ENCODE measurements at places on chromosomes 12 and 14.

- DNase-seq: no peak
Observed at GRCh38 chr12:31226639-31227038, 99.3 kb downstream of the SINHCAF start.

DNA sequence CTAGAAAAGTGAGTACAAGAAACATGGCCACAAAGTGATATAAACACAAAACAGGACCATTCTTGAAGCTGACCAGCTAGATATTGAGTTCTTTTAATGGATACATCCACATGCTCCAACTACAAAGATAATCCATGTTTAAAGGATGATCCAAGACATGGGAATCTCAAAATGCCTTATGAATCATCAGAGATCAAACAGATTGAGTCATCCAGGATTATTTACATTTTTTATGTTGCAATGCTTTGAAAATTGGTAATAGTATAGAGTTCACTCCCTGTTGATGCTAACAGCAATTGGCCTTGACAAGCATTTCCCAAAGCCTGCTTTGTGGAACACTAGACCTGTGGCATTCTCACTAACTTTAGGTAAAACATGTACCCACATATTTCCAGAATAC is 293.0 kb upstream of the TBX3 start:
- DNase-seq: no peak

GRCh38 chr14:30985796-30986195 is 39.7 kb upstream of the AP4S1 start:
- no peak for DNase-seq

- DNase-seq: no peak
Observed at GRCh38 chr12:25135531-25136154, 59.3 kb downstream of the DNAI7 start.

DNA sequence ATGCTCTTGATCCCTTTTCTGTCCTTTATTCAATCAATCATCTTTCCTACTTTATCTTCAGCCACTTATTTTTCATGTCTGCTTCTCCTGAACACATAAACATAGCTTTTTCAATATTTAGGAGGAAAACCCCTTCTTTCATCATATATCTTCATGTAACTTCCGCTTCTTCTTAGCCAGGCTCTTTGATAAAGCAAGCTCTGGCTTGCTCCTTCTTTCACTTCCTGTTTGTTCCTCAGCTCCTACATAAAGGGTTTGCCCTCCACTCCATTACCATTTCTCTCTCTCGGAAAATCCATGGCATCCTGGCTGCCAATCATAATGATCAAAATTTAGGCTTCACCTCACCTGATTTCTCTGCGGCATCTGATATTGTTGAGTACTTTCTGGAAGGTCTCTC is 33.7 kb upstream of the HELB start:
- no peak for DNase-seq

DNA sequence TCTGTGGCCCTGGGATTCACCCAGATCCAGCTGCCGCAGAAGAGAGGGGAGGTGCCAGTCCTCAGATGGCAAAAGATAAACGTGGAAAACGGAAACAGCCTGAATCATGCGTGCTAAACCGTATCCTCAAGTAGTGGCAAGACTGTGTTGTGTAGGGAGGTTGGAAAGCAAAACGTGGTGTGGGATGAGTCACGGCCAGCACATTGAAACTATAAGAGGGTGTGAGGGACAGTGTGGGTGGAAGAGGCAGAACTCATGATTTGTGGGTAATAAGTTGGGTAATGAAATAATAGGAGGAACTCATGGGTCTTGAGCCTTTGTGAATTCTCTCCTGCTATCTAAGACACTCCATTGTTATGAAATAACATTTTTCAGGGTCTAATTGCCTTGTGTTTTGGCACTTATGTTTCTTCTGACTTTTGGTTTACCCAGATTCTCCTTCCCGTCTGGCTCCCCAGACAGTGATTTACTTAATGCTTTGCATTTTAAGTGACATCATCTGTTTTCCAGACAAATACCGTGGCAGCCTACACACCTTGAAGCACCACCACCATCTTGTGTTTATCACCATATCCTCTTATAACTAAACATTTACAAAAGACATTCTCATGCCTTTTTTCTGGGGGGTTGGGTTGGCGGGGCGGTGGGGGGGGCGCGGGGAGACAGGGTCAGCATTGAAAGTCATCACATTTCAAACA is 62.3 kb upstream of the PTCSC3 start:
- DNase-seq: no peak

- DNase-seq: no peak
Observed at GRCh38 chr12:44465139-44465538, 411.0 kb downstream of the NELL2 start.

- DNase-seq: no peak
Observed at GRCh38 chr12:22729957-22730443, 105.0 kb downstream of the ETNK1 start.

- DNase-seq: no peak
Observed at GRCh38 chr12:74241341-74241740, 296.3 kb upstream of the ATXN7L3B start.

GRCh38 chr12:45879363-45879895 is 110.9 kb downstream of the SCAF11 start:
- no peak for DNase-seq

DNA sequence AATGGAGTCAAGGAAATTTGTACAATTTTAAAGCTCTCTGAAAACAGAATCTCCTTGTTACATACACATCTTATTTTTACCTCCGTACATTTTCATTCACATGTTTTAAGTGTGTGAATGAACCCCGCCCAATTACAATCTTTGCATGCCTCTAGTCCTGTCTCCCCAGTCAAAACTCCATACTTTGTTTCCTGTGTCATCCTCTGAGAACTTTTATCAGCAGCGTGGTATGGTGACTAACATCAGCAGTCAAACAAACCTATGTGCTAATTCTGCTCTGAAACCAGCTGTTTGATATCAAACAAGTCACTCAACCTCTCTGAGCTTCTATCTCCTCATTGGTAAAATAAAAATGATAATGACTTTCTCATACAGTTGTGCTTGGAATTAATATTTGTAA is 15.8 kb upstream of the ERGIC2 start:
- DNase-seq: no peak

DNA sequence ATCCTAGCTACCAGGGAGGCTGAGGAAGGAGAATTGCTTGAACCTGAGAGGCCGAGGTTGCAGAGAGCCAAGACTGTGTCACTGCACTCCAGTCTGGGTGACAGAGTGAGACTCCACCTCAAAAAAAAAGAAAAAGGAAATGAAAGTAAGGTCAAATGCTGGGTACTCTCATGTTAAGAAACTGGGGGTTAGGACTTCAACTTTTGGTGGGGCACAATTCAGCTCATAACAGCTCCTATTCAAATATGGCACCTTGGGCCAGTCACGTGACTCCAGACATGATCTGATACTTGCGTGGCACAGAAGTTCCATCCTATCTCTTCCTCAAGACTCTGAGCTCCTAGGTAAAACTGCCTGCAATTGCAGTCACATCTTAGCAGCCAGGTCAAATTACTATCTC is 142.7 kb downstream of the EGLN3 start:
- DNase-seq: no peak

DNA sequence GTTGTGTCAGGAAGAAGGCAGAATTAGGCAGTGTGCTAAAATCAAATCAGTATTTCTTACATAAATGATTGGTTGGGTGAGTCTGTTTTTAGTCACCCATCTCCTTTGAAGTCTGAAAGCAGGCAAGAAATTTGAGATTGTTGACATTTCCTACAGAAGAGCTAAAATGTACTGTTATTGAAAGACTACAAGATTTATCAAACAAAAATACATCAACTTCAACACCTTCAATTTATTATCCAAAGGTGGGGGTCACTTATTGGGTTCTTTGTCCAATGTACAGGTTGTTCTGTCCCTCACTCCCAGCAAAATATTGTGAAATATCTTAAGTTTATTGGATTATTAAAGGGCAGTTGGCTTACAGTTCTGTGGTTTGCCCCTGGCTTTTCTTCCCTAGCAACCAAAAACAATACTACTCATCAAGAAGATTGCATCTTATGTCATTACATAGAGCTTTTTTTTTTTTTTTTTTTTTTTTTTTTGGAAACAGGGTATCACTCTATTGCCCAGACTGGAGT is 20.6 kb upstream of the PKP2 start:
- DNase-seq: no peak

- DNase-seq: no peak
Observed at GRCh38 chr12:90504806-90505205, 450.2 kb downstream of the CCER1 start.

- DNase-seq: no peak
Observed at GRCh38 chr12:54146506-54147145, 42.2 kb downstream of the SMUG1 start.

- DNase-seq: no peak
Observed at GRCh38 chr14:69443296-69443805, 41.2 kb upstream of the PLEKHD1 start.

GRCh38 chr14:104874110-104874531 is 9.1 kb downstream of the CEP170B start:
- DNase-seq: no peak

DNA sequence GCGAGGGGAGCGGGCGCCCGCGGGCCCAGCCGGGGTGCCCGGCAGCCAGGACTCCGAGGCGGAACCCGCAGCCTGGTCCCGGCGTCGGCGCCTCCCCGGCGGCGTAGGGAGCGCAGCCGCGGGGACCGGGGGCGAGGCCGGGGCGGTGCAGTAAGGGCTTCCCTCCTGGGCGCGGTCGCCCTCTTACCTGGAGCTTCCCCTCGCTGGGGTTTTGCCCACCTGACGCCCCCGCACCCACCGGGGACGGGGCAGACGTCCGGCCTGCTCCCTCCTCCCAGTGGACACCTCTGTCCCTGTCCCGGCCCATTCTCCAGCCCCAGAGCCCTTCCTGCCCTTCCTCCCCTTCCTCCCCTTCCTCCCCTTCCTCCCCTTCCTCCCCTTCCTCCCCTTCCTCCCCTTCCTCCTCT is 413 bp upstream of the TUBA1C start:
- DNase-seq: peak; percentile 13

DNA sequence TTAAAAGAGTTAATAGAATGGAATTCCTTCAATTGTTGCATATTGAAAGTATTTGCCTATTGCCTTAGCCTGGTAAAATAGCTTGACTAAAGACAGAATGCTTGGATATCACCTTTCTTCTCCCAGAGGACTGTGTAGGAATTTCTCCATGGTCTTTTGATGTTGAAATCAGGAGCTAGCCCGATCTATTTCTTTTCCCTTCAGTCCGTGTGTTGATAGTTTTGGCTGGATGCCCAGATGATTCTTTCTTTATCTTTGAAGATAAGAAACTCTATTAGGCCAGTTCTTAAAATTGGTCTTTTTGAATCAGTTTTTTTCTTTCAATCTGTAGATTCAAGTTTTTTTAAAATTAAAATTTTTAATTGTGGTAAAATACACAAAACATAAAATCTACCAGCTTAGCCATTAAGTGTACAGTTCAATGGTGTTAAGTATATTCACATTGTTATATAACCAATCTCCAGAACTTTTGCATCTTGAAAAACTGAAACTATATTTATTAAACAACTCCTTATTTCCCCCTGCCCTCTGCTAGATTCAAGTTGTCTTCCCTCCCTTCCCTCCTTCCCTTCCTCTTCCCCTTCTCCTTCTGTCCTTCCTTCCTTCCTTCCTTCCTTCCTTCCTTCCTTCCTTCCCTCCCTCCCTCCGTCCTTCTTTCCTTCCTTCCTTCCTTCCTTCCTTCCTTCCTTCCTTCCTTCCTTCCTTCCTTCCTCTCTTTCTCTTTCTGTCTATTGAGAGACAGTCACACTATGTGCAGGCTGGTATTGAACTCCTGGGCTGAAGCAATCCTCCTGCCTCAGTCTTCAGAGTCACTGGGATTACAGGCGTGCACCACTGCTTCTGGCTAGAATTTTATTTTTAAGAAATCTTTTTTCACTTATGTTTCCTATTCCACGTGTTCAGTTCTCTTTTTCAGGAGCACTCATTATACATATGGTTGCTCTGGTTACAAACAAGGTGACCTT is 10.1 kb downstream of the LACRT start:
- DNase-seq: no peak

DNA sequence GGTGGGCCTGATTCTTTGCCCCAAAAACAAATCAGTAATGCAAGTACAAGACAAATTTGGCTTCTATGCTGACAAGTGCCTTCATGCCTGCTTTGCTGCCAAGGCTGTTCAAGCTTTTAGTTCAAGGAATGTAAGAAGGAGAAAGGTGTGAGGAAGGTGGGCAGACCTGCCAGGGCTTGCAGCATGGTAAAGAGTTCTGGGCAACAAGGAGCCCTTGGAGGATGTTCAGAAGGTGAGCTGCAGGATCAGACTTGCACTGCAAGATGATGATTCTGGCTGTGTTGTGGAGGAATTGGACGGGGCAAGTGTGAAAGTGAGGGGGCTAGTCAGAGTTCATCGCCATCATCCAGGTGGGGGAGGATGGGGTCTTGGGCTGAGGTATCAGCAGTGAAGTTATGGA is 167.9 kb downstream of the NUAK1 start:
- DNase-seq: no peak
